Left renal cortex interstitium (tissue), 4 donors: ENCODE measurements at places on chromosomes 1 and 21.

- DNase-seq, result no peak
Measured at GRCh38 chr1:22350924-22351767, 100.5 kb upstream of the ZBTB40 start.

DNA sequence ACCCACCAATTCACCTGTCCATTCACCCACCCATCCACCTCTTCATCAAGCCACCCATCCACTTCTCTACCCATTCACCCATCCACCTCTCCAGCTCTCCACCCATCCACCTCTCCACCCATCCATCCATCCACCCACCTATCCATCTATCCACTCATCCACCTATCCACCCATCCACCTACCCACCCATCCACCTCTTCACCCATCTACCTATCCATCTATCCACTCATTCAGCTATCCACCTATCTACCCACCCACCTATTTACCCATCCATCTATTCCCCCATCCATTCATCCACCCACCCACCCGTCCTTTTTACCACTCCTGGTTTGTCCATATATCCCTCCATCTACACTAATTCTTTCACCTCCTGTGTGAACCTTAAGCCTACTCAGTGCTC lies 105.7 kb downstream of the ACTL8 start:
- no peak for DNase-seq

DNA sequence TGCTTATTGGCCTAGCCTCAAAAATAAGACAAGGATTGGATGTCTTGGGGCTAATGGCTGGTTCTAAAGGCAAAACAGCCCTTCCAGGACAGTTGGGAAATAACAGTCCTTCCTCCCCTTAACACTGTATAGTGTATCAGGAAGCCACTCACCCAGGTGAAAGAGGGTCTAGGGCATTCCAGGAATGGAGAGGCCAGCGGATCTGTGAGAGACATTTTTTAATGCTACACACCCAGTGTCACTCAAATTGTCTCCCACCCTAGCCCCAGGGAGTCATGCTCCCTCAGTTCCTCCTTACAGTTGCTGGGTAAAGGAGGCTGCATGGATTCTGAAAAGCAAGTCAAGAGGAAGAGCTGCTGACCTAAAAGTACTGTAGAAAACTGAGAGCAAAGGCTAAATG lies 24.1 kb upstream of the EXO1 start:
- DNase-seq, result no peak

DNA sequence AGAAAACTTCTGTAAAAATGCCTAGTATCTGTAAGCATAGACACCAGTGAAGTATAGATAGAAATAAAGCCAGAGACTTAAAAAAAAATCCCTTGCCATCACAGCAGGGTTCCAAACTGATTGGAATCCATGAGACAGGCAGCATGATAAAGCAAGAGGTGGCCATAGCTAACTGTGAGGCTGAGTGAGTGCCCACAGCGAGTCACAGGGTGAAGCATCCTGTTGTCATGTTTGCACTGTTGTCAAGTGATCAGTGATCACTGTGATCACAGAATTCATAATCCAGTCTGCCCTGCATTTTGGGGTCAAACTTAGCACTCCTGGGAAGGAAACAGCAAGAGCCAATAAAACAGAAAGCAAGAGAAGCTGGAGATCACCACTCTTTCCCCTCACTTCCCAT lies 33.3 kb downstream of the LRRC8B start:
- no peak for DNase-seq

- no peak for DNase-seq
Measured at GRCh38 chr1:94543001-94543400, 1.4 kb upstream of the F3 start.

GRCh38 chr1:150410582-150411101 lies 46.7 kb downstream of the RPRD2 start:
- no peak for DNase-seq

DNA sequence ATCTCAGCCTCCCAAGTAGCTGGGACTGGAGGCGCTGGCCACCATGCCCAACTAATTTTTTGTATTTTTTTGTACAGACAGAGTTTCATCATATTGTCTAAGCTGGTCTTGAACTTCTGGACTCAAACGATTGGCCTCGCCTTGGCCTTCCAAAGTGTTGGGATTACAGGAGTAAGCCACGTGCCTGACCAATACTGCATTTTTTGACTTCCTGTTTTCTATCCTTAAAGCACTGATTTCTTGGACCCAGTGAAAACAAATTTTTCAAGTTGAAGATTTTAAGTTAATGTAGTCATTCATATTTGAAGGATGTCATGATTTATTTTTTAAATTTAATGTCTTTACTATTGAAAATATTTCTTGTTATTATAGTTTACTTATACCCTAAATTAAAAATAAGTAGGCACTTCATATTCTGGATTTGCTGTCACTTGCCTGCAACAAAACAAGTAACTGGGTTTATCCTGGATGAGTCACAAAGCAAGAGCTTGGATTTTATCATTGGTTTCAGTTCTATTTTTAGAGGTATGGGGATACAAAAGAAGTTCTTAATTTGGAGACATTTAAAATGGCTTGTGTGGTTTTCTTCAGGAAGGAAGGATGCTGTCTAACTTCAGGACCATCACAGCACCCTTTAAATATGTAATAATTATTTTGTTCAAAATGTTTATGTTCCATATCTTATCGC lies 2.2 kb upstream of the VPS45 start:
- DNase-seq, result no peak

DNA sequence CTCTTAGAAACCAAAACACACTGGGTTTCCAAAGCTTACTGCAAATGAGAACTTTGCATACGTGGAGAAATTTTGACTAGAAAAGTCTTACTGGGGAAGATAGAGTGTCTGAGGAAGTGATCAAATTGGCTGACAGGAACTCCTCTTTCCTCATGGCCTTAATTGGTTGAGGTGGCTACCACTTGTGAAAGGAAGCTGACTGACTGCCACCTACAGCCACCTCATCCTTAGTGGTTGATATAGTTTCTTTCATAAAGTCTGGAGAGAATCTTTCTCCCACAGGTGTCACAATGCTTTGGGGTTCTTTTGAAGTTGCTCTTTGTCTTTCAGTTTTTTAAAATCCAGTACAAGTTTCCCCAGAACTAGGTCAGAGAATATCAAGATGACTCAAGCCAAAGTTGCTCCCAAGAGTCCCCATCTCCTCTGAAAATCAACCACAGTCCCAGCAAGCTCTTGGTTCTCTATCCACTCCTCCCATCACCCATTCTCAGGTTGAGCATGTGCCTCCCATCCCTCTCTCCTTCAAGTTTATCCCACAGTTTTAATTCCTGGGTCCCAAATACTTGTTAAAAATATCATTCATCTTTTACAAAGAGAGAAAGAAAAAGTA lies 43.3 kb downstream of the GPR88 start:
- no peak for DNase-seq

DNA sequence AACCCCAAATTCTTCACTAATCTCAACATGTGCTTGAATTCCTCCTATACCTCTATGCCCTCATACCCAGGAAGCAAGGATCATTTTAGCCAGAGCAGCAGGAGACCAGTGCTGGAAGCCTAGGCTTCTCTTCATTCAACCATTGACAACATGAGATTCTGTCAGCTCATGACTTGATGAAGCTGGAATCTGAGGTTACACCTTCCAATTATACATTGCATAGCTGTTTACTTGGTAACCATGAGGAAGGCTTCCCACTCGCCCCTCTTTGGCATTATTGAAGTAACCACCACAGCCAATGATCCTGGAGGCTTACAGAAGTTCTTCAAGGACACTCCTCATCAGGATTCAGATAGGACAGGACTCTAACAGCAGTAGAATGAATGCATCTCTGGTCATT lies 160.3 kb downstream of the TPR start:
- DNase-seq, result no peak
